ENCODE measurements at places on chromosomes 3 and 15.

DNA sequence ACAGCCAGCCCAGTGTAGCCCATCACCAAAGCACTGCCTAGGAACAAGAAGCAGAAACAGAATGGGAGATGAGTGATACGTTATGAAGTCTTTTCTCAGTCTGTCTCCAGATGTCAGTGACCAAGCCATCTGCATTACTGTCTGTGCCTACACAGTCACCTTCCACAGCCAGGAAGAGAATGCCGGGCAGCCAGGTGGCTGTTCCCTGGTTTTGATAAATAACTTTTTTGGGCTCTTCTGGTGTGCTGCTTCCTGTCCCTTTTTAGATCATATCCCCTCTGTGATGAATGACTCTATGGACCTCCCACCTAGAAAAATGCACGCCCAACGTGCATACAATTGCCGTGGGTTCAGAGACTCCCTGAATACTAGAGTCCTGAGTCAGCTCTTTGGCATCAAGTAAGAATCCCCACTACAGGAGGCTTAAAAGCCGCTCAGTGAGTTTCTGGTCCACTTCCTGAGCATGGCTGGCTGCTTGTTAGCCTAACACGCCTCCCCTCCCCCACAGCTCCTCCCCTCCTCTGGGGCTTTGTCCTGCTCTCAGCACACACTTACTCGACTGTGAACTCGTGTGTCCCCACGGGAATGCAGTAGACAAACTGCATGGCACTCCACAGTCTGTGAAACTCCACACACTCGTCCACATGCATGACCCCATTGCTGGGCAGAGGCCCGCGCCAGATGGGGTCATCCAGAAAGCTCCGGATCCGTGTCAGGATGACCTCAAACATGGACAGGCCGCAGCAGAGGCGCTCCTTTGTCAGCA, 34.7 kb downstream of the NIPA2 start:
- no peak for DNase-seq

GRCh38 chr3:112561484-112561733, 353 bp downstream of the ATG3 start:
- peak; percentile 89 for DNase-seq

GRCh38 chr3:171615686-171616085, 155.5 kb upstream of the TNIK start:
- DNase-seq, result peak; percentile 46

DNA sequence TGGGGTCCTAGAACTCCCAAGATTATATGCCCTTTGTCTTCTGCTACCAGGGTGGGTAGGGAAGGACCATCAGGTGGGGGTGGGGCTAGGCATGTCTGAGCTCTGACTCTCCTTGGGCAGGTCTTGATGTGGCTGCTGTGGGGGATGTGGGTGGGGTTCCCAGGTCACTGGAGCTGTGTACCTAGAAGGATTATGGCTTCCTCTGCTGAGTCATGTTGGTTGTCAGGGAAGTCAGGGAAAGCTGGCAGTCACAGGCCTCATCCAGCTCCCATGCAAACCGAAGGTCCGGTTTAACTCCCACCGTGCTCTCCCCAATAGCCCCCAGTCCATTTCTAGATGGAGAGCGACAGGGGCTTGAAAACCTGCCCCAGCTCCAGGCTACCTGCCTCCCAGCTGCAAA, 35.2 kb downstream of the EID1 start:
- DNase-seq, result no peak

DNA sequence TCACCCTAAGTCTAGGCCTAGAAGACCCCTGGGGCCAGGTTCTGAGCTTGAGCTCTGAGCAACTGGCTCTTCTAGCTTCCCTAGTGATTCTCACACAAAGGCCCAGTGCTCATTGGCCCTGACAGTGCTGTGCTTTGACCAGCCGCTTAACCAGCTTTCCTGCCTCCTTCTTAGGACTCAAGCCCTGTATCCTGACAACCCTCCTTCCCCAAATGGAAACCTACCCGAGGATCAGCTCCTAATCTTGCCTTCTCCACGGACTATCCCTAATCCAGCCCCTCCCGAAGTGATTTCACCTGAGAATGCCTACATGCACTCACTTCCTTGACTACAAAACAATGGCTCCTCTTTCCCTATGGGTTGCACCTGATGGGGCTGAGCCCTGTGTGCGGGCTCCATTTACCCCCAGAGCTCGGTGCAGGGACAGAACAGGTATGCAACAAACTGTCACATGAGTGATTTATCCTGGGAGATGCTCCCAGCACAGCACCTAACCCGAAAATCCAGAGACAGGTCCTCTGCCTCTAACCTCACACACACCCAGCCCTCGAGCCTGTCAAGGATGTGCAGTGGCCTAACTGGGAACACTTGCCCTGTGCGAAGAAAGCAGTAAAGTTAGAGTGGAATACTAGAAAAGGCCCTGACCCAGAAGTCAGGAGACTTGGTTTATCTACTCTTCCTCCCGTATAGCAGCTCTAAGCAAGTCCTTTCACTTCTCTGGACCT, 2.3 kb downstream of the MEGF11 start:
- DNase-seq, result no peak

DNA sequence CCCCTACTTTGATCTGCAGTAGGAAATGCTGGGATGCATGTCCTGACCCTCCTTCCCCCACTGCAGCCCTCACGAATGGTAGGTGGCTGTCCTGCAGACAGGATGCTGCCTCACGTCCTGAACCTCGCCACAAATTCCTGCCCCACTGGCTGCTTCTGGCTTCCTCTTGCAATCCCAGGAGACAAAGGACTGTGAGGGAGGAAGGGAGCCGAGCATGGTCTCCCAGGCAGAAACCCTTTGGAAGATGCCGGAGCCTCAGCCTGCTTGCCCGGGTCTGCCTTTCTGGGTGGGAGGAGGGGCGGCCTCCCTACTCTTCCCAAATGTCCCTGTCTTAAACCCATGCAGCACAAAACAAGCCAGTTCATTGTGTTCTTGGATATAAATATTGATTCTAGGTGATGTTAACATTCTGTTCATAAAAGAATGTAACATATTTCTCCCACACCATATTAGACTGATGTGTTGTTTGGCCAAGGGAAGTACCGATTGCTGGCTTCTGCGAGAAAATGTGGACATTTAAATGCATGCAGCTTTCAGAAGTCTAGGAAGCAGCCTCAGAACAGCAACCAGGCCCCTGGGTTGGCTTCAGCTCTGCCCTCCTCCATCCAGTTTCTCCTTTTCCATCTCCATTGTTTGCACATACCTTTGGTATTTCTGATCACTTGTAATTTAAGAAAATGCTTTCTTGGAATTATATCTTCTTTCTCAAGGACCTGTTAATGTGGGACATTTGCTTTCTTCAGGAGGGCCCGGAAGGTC, 75.3 kb downstream of the HMG20A start:
- no peak for DNase-seq

- DNase-seq, result no peak
Measured at GRCh38 chr3:89954137-89954536, 846.7 kb downstream of the EPHA3 start.

GRCh38 chr15:101807345-101807945, 4.1 kb downstream of the OR4F6 start:
- DNase-seq, result no peak

DNA sequence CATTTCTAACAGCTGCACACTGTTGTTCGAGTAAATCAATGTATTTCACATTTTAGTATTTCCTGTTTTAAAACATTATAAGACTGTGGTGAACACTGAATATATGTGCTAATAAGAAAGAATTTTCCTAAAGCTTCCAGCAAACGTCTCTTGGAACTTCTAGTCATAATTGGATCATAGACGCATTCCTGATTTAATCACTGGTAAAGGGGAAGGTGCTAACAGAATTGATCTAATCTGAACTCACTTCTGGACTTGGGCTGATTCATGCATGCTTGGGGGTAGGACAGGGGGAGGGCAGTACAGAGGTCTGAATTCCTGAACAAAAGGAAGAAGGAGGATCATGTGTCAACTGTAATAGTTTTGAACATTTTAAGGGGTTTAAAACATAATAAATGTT, 7.3 kb upstream of the LEKR1 start:
- peak; percentile 35 for DNase-seq

- no peak for DNase-seq
Measured at GRCh38 chr3:38555149-38555840, 59.2 kb downstream of the EXOG start.

DNA sequence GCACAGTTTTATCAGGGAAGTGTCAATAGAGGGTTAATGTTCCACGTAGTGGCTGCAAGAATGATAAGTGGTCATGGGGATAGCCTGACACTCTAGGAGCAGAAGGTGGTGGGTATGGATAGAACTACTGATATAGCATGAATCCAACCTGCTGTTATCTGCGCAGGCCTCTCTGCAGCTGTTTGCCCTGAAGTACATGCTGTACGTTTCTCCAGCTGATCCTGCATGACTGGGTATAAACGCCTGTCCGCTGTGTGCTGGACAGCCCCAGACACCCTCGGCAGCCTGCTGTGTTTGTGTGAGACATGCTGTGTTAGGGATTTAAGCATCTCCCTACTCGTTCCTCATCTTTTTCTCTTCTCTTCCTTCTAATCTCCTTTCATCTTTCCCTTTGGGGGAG, 87.1 kb downstream of the LPP start:
- no peak for DNase-seq

DNA sequence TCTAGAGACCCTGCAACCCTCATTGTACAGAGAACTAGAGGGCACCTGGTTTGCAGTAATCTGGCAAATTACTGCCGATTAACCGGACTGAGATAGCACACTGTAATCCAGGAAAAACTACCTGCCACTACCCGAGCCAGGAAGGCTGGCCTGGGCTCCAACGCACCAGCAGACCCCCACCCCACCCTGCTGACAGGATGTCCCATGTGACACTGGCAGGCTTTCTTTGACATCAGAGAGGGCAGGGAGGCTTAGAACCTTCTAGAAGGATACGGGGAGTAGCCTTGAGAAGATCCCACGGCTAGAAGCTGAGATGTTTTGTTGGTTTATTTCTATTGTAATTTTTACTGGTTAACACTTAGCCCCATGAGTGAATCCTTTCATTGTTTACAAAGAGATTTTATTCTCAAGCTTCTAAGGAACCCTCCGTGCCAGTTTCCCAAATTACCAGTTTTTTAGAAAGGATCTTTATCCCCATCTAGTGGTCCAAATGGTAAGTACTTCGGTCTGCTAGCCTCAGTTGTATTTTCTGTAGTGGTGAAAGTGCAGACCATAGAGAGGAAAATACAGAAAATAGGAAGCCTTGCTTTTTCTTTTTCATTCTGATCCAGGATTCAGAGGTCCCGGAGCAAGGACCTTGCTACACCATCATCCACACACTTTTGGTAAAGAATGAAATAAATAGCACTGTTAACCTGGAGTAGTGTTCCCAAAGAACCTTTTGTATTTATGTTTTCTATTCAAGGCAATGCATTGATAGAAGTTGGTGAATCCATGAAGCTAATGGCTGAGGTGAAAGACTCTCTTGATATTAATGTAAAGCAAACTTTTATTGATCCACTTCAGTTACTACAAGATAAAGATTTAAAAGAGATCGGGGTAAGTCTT, 81.9 kb upstream of the ADAMTSL3 start:
- DNase-seq, result peak; percentile 50

DNA sequence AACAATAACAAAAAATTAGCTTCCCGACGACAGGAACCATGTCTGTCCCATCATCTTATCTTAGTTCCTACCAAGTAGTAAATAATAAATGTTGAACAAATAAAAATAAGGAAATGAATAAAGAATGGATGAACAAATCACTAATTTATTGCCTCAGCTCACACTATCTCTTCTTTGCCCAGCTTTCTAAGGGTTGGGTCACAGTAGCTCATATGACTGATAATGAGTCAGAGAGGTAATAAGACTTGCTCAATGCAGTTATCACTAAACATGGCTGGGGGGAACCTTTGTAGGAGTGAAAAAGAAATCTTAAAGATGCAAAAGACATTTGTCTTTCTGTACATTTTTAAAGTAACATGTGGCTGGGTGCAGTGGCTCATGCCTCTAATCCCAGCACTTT, 182.2 kb downstream of the WDR76 start:
- no peak for DNase-seq

DNA sequence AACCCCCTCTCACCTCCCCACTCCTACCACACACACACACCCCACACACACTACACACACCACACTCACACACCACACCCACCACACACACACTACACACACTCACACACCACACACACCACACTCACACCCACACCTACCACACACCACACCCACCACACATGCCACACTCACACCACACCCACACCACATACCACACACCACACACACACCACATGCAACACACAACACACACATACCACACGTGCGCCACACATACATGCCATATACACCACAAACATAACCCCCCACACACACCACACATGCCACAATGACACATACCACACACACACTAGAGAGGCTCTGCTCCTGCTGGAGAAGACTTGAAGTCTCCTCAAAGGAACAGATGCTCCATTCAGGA, 5.9 kb upstream of the ITPKA start:
- DNase-seq, result no peak

DNA sequence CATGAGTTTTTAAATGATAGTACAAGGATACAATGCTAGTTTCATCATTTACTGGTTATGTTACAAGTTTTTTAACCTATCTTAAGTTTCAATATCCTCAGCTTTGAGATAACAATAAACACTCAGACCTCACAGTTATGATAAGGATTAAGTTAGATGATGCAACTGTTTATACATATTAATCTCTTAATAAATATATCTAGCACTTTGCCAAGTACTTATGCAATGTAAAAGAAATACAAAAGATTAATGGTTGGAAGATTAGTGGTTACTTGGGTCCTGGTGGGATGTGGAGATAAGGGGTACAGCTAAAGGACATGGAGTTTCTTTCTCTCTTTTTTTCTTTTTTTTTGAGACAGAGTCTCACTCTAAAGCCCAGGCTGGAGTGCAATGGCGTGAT, 12.0 kb downstream of the SPPL2A start:
- DNase-seq, result no peak

DNA sequence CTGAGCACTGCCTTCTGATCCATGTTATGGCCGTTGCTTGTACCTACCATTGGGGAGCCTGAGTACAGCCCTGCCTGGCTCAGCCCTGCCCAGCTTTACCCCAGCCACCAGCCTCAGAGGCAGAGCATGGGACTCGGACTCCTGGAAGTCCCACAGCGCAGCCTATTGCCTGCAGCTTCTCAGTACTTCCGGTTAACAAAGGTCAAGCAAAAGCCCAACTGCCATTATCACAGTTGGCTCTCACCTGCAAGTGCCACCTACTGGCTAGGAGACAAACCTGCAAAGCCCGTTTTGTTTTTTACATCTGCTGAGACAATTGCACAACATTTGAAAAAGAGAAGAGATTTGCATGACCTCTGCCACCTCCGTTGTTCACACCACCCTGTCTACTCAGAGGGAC, 1081.7 kb downstream of the NAALADL2 start:
- DNase-seq, result no peak
